T47D (cell line): ENCODE measurements at places on chromosomes 2 and 18.

DNA sequence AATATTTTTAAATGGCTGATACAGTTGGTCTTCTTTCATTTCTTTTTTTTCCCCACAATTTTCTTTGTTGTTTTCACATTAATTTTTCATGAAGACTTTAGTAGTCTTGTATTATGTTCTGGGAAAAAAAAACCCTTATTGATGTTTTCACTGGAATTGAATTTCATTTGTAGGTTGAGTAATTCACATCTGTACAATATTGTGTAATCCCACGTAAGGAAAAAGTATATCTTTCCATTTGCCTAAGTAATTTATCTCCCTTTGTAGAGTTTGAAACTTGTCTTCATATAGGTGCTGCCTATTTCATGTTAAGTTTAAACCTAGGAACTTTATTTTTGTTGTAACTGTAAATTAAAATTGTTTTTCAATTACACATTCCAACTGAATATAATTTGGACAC is 2.0 kb downstream of the DNAJC27 start:
- no peak for DNase-seq

DNA sequence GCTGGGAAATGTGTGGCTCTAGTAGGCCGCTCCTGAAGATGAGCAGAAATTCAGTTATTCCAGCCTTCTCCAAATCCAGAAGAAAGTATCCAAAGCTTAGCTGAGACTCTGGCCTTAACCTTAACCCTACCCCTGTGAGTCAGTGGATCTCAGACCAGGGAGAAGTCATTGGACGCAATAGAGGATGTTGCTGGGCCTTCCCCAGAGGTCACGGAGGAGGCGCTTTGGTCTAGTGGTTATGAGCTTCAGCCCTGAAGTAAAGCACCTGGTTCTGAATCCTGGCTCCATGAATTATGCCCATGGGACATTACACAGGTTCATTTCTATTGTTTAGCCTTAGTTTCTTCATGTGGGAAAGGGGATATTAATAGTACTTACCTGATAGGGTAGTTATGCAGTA is 24.0 kb downstream of the PKDCC start:
- no peak for DNase-seq

GRCh38 chr2:182191061-182191460 is 205.4 kb downstream of the PPP1R1C start:
- DNase-seq = no peak

- DNase-seq = no peak
Measured at GRCh38 chr2:120481446-120482194, 135.7 kb downstream of the INHBB start.

DNA sequence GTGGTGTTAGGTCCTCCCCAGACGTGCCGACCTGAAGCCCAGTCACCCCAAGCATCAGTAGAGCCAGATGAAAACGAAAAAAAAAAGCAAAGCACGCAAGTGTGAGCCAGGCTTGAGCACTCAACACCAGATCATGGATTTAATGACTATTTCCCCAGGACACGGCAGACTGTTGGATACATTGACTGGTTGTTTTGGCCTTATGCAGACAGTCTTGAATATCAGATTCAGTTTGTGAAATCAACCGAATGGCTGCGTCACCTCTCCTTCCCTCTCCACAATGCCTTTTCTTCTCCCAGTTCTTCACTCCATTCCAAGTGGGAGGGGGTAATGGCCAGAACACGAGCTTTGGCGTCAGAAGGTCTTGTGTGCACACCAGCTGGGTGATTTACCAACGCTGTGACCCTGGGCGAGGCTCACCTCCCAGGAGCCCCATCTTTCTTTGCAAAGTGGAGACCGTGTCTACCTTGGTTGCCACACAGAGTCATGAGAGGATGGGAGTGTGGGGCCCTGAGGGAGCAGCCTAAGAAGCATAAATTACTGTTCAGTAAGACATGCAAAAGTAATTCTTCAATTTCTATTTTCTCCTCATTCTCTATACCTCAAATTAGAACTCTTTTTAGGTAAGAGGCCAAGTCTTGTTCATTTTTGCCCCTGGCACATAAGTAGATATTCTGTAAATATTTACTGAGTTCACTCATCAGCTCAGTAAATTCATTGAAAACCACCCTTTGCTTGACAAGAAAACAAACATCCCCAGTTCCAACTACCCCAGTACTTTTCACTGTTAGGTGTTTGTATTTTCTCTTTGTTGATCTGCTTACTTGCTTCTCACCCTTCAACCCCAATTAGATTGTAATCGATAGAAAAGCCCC is 181.1 kb upstream of the COPS8 start:
- DNase-seq = no peak
